ENCODE measurements at places on chromosomes 4 and X.

DNA sequence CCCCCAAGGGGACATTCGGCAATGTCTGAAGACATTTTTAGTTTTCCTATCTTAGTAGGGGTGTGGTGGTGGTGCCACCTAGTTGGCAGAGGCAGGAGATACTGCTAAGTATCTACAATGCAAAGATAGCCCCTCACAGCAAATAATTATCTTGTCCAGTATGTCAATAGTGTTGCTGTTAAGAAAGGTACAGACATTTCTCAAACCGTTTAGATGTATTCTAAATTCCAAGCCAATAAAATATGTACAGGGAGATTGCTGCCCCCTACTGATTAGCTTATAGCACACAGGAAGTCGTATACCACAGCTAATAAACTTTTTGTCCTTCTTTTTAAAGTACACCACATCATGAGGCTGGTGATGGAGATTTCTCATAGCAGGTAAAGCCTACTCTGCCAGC is 260.5 kb downstream of the TMA16 start:
- DNase-seq = no peak

- DNase-seq = no peak
Observed at GRCh38 chr4:96262057-96262456, 422.2 kb downstream of the PDHA2 start.

DNA sequence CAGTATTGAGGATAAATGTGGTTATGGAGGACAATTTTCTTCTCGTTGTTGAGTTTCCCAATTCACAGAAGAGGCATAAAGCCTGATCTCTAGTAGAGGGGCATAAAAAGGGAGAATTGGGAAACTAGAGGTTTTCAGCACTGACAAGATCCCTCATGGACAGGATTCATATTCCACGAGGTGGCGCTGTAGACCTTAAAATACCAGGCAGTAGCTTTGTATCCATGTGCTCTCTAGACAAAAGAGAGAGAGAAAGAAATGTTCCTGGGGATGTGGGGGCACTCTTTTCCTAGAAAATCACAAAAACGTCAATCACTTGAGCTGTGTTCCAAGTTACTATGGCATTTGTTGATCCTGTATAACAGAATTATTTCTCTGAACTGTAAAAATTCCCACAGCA is 128.3 kb downstream of the MAGEE1 start:
- DNase-seq = no peak

- DNase-seq = no peak
Observed at GRCh38 chr4:2258091-2259035, 3.5 kb downstream of the MXD4 start.

DNA sequence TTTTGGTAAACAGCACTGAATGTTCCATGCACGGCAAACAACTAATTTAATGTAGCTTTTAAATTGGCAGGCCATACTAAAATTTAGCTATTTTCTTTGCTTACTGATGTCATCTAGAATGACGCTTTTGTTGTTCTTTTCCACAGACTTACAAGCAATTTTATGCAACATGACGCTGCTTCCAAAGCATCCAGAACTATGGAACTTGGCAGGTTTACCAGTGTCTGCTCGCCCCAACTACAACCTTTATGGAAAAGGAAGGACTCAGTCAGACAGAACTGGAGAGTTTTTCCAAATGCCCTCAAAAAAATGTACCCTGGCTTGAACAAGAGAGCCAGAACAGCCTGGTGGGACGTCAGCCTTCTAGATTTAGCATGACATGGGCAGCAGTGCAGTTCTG is 58.7 kb downstream of the ANOS1 start:
- no peak for DNase-seq

DNA sequence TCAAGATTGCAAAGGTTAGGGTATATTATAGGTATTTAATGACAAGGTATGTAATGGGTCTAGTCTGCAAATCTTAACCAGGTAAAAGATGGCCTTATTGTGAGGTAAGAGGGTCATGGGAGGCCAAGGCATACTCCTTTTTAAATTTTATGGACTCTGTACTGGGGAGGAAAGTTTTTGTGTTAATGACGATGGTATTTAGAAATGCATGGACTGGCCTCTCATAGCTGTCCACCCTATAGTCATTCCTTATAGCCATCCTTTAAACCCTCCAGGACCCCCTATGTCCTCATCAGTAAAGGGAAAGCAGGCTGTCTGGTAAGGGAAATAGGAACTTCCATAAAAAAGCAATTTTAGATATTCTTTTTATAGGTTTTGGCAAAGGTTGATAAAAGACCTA is 1.5 kb downstream of the AIMP1 start:
- no peak for DNase-seq

DNA sequence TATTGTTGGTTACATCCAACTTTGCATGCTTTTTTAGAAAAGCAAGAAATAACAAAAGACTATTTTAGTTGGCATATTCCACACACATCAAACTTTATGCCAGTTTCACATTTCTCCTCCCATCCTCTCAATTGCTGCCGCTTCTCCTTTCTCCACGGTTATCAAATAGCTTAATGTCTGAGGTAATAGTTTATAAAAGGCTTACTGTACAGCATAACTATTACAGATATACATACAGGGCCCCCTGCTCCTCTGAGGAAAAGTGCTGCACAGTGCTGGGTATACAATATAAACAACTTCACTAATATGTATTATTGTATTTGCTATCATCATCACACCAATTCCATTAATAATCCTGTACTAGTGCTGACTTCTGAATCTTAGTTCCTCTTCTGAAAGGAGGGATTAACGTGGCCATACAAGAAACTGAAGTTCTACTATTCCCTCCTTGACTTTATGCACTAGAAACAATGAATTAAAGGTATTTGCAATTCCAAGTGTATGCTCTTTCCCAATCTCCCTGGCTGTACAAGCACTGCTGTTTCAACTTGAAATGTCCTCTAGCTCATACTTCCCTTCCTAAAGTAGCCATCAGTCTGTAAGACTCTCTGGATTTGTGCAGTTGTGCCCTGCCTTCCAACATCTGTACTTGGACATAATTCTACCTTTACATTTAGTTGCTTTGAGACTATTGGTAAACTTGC is 2.5 kb downstream of the CCNI start:
- no peak for DNase-seq

Data from CD4-positive, alpha-beta T cell treated with Interleukin-1 beta for 1 hour (primary cell).